ENCODE measurements at places on chromosomes 4 and X.

DNA sequence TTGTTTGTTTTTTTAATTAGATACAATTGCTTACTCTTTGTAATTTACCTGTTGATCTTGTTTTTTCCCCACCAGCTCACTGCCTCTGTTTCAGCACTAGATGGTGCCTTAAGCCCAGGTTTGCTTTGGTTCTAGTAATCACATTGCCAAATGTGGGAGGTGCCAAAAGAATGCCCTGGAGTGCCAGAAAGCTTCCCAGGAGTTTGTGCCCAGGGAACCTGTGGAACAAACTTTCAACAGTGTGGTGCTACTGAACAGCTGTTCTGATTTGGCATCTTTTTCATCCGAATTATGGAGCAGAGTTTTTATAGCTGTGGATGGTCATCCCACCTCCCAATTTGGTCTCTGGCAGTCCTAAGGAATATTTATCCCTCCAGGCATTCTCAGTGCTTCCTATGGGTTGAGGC, 1000.7 kb downstream of the STIM2 start:
- DNase-seq = no peak

DNA sequence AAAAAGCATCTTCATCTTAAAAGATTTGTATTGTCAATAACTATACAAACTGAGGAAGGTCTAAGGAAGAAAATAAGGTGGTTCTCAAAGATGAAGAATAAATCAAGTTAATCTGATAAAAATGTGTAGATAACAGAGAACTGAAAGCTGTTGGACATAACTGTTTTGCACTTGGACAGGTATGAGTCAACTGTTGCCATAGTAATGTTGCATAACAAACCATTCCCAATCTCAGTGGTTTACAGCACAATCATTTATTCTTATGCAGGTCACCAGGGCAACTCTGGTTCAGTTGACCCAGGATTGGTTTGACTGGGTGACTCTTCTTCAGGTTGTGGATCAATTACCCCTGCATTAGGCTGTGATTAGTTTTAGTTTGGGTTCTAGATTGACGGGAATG, 2197.7 kb downstream of the ARAP2 start:
- DNase-seq = no peak

GRCh38 chrX:37755025-37755424, 24.8 kb upstream of the CYBB start:
- DNase-seq = no peak

GRCh38 chr4:67288964-67289363, 256.3 kb downstream of the CENPC start:
- DNase-seq = no peak

DNA sequence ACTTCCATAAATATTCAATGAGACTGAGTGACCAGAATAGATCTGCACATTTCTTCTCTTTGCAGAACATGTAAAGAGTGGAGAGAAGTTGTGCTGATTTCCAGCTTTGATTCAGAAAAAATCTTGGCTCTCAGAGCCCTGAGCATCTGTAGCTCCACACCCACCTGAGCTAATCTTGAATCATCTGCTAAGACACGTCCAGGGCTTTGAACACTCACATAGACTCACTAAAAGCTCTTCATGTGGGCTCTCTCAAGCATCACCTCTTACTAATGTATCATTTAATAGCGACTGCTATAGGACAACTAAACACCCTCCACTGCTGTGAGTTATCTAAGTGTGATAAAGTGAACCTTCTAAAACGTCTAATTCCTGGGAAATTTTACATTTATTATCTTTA, 147.7 kb upstream of the GRIA3 start:
- DNase-seq = no peak

DNA sequence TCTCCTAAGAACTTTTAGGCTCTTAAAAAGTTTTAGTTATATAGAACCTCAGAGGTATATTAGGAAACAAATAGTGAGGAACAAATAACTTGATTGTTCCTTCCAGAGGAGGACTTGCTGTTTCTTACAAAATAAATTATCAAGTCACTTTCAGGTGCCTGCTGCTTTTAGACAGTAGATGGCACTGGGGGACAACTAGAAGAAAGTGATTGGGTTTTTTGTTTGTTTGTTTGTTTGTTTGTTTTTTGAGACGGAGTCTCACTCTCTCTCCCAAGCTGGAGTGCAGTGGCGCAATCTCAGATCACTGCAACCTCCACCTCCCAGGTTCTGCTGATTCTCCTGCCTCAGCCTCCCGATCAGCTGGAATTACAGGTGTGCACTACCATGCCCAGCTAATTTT, 35.4 kb upstream of the CDKL5 start:
- no peak for DNase-seq

DNA sequence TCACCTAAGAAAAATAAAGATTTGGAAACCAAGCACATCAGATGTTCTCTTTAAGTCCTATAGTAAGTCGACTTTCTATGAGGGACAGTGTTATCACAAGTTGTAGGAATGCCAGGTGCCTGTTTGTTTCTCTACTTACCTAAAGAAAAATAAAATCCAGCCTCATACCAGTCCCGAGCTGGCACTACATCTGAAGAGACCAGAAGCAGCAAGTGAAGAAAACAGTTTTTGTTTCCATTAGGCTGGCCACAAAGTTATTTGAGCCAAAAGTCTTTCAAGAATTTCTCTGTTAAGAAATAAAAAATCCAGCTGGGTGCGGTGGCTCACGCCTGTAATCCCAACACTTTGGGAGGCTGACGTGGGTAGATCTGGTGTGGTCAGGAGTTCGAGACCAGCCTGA, 10.8 kb upstream of the PPARGC1A start:
- no peak for DNase-seq

DNA sequence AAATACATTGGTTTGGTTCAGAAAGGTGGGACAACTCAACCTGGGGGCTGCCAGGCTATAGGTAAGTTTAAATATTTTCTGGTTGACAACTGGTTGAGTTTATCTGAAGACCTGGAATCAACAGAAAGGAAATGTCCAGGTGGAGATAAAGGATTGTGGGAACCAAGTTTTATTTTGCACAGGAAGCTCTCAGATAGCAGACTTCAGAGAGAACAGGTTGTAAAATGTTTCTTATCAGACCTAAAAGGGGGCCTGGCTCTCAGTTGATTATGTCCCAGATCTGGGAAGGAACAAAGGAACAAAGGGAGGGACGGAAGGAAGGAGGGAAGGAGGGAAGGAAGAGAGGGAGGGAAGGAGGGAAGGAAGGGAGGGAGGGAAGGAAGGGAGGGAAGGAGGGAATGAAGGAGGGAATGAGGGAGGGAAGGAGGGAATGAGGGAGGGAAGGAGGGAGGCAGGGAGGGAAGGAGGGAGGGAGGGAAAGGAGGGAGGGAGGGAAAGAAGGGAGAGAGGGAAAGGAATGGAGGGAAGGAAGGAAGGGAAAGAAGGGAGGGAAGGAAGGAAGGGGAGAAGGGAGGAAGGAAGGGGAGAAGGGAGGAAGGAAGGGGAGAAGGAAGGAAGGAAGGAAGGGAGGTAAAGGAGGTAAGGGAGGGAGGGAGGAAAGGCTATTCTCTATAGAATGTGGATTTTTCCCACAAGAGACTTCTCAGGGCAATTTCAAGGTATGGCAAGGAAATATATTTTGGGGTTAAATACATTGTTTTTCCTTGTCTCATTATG, 186.7 kb downstream of the DHRSX start:
- DNase-seq = no peak

GRCh38 chrX:115178473-115178872, 10.7 kb upstream of the RBMXL3 start:
- DNase-seq = no peak

DNA sequence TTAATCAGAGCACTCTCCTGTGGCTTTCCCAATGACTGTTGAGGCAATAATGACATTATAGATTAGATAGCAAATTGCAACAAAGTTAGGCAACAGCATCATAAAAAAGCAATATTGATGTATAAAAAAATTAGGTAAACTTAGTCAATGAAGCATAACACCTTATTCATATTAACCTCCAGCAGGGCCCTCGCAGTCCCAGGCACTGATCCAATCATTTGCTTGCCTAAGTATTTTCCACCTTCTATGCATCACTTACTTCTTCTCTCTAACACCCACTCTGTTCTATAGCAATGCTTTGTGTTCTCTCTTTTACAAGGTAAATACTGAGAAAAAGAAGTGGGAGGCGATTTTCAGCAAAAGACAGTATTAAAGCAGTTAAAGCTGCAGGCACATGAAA, 833.5 kb upstream of the ADGRL3 start:
- no peak for DNase-seq

GRCh38 chrX:36861601-36862000, 146.6 kb upstream of the FAM47C start:
- DNase-seq = no peak

- no peak for DNase-seq
Measured at GRCh38 chrX:115330498-115331168, 41.1 kb downstream of the LUZP4 start.

DNA sequence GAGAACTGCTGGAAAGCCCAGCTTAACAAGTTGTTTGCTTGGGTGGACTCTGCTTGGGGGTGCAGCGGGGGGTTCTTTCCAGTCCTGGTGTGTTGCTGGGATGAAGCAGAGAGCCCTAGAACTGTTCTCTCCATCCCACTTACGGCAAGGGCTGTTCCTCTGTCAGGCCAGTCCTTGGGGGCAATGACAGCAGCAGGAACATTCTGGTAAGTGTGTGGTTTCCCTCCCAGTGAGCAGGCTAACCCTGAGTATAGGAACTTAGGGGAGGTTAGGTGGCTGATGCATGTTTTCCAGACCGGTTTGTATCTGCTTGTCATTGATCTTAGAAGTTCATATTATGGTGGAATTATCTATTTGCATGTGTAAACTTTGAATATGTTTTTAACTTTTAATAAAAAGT, 46.9 kb upstream of the TLR2 start:
- DNase-seq = no peak

DNA sequence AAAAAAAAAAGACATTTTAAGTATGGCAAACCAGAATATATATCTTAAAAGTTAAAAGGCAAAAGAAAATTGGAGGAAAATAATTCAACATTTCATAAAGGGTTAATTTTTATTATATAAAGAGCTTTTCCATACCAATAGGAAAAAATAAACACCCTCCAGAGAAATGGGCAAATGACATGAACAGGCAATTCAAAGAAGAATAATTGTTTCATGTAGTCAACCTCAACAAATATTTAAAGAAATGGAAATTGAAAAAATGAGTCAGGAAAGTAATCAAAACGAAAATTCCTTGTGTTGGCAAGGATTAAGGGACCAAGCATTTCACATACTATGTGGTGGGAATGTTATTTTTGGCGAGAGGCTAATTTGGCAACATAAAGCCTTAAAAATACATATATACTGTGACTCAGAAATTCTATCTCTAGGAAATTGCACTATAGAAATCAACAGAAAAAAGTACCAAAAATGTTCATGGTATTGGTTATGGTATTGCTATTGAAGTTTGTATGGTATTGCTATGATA, 87.6 kb downstream of the HAUS3 start:
- DNase-seq = no peak

- DNase-seq = no peak
Measured at GRCh38 chr4:5052204-5052702, 973 bp downstream of the STK32B start.

DNA sequence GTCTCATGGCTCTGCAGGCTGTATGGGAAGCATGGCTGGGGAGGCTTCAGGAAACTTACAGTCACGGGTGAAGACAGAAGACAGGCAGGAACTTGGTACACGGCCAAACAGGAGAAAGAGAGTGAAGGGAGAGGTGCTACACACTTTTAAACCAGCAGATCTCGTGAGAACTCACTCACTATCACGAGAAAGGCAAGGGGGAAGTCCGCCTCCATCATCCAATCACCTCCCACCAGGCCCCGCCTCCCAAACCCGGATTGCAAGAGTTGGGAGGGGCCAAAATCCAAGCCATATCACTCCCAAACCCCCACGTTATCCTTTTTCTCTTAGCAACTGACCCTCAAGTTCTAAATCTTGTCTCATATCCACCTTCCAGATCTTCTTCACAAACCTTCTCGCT, 1710.5 kb upstream of the TENM3 start:
- DNase-seq = peak; percentile 28

- DNase-seq = no peak
Measured at GRCh38 chr4:114005569-114006442, 26.4 kb upstream of the ARSJ start.

- DNase-seq = no peak
Measured at GRCh38 chrX:7159149-7159861, 11.4 kb upstream of the PUDP start.

GRCh38 chrX:41655631-41656030, 33.1 kb upstream of the GPR34 start:
- DNase-seq = no peak

DNA sequence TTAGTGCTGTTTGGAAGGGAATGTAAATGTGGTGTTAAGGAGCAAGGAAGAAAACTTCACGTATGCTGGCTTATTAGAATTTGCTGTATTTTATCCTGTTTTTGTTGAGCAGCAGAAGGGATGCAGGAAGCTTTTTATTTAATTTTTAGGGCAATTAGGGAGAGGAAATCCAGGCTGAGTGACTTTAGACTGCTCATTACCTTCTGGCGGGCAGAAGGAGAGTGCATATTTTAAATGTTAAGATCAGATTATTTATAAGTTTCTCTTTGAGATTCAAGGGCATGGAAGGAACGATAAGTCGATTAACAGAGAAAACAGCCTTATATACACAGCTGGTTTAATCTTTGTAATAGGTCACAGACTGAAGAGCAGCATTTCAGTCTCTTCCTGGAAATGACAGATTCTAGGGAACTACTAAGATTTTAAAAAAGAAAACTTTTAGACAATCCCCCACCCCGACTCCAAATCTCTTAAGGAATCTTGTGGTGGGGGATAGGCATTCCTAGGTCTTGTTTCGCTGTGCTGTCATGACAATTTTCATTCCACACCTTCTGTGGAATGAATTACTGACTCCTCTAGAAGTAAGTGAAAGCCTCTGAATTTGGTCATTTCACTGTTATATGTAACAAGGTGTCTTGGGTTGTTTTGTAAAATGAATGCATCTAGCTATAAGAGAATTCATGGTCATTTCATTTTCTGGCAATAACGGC, 402.5 kb downstream of the RAPGEF2 start:
- DNase-seq = no peak

DNA sequence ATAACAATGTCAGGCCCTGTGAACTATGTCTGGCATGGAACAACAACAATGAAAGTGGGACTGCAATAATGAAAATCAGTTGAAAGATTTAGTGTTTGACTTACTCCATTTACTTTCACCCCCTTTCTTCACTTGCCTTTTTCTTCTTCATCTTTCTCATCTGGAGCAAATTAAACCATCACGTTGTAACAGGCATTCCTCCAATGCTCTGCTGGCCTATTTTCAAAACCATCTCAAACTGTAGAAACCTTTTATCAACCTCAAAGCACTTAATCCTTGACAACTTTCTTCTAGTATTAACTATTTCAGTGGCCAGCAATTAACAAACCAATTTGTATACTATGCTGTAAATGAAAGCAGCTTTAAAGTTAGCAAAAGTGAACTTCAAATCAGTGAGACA, 8.3 kb downstream of the KLHL13 start:
- DNase-seq = no peak
